IMR-90 (cell line): ENCODE measurements at places on chromosomes 7 and 10.
A peak's percentile ranks its signal among the peaks of the same experiment; 100 is the strongest.

DNA sequence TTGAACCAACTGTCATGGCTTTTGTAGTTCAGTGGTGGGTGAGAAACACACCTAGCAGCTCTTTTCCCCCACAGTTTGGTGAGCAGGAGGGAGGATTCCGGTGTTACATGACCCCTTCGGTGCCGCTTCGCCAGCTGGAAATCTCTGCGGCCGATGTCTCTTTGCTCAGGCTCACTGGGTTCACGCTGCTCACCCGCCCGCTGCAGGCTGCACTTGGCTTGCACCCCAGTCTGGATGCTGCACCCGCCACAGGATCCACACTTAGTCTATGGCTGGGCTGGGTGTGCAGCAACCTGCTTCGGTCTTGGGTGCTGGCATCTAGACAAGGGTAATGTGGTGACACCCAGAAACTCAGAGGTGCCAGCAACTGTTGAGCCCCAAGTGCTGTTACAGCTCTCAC, 191.8 kb downstream of the PON1 start:
- no peak for DNase-seq

DNA sequence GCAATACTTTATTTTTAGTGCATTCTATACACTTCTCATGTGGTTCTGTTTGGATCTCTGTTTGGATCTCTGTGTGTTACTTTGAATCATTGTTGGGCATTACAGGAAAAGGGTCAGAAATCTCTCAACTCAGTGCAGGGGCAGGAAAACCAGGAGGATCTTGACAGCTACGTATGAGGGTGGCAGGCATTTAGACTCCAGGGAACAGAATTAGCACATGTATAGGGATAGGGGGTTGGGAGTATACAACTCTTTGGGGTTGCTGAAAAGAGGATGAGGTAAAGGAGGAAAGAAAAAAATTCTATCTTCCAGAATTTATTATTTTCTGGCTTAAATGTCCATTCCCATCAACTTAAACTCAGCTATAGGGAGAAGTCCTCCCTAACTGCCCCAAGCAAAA, 59.4 kb upstream of the MKI67 start:
- DNase-seq: no peak

- no peak for DNase-seq
These were observed 41.8 kb downstream of the EGFR start for GRCh38 chr7:55060636-55061022.

DNA sequence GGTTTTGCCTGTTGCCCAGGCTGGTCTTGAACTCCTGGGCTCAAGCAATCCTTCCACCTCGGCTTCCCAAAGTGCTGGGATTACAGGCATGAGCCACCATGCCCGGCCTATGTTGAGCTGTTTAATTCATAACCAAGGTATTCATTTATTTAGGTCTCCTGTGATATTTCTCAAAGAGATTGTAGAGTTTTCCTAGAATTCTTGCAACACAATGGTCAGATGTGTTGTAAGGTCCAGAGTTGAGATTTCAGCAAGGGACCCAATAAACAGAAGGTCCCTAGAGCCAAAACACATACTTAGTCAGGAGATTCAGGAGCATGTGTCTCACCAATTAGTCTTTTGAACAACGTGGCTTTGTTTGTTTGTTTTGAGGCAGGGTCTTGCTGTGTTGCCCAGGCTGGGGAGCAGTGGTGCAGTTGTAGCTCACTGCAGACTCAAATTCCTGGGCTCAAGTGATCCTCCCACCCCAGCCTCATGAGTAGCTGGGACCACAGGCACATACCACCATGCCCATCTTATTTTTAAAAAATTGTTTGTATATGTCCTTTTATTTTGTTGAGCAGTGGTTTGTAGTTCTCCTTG, 321.3 kb upstream of the GALNT17 start:
- DNase-seq: no peak

- DNase-seq: peak; percentile 22
These were observed 44.4 kb downstream of the LRRC4 start for GRCh38 chr7:127986581-127987521.

- DNase-seq: peak; percentile 22
These were observed 1.2 kb upstream of the GDI2 start for GRCh38 chr10:5814110-5815107.

DNA sequence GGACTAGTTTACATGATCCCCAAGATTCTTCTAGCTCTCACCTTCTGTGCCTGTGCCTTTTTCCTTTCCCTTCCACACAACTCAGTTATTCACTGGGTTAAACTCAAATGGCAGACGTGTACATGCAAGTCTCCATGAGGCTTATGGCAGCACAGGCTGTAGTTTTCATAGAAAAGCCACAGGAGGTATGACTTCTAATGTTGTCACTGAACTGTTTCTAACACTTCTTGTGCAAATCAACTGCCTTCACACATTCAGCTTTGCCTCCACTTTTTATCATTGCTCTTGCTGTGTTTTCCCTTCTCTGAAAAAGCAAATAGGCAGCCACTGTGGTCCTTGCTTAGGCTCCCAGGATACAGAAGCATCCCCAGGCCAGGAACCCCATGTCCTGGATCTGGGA, 5.3 kb upstream of the GIMAP5 start:
- DNase-seq: no peak

GRCh38 chr7:158612546-158612945, 24.9 kb upstream of the PTPRN2 start:
- no peak for DNase-seq

GRCh38 chr7:100370746-100371145, 2.5 kb upstream of the PILRA start:
- DNase-seq: no peak
